Fibroblast of villous mesenchyme (primary cell): ENCODE measurements at places on chromosomes 12 and 14. TPM values are rescaled to one million over a fixed set of nuclear protein-coding genes. Genes with fewer than 3 reads are reported as not detected.

The ZNF219 gene
- 1.7 and 2.6 TPM in 2 replicates for total RNA-seq

The FBXO21 gene
- total RNA-seq = 48.4 and 72.5 TPM in 2 replicates

GRCh38 chr12:132238884-132239283 is 90.5 kb downstream of the GALNT9 start:
- DNase-seq = no peak

DNA sequence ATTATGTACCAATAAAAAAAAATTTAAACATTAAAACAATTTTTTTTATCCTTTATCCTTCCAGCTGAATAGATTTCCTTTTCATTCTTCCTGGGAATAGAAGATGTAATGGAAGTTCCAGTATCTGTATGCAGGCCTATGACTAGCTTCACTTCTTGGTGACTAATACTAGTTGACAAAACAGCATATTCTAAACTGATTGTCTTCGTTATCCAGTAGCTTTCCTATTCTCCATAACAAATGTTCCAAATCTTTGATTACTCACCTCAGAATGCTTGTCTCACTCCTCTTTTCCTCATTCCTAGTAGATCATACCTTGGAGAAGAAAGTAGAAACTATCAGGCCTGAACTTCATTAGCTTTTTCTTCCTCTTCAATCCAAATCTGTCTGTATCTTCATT is 70.7 kb downstream of the PLEKHA5 start:
- no peak for DNase-seq

- DNase-seq = peak; percentile 78
Measured at GRCh38 chr12:6230321-6231110, 30.3 kb downstream of the CD9 start.

DNA sequence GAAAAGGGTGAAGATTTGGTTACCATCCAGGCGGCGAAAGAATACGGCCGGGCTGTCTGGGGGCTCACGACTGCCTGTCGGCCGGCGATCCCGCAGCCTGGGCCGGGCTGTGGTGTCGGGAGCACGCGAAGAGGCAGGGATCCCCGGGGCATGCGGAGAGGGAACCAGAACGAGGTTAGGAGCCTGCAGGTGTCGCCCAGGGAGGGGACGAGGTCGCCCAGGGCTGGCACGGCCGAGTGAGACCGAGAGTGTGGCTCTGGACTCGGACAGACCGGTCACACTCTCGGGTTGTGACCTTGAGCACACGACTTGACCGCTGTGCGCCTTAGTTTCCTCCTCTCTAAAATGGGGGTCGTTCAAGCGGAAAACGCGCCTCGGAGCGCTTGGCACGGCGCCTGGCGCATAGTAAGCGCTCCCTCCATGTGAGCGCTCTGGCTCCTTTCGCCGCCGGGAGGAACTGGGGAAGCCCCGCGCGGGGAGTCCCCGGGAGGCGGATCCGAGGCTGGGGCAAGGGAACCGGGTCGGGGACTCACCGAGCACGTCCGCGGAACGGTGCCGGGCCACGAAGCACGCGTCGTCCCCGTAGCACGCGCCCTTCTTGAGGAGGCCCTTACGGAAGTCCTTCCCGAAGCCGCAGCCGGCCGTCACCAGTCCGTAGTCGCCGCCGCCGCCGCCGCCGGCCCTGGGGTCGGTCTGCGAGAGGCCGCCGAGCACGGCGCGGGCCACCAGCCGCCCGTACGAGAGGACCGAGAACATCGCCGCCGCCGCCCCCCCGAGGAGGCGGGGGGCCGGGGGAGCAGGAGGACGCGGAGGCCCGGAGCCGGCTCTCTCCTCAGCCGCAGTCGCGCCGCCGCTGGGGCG is 612 bp downstream of the PPTC7 start:
- peak; percentile 47 for DNase-seq

The ADAMTS20 gene
- under 0.01 TPM in 2 replicates for total RNA-seq

GRCh38 chr12:24791622-24792021 is 157.3 kb downstream of the BCAT1 start:
- DNase-seq = no peak

The GPR135 gene
- total RNA-seq = 3.9 and 6.5 TPM in 2 replicates

- no peak for DNase-seq
Measured at GRCh38 chr14:38004610-38004879, 203.2 kb upstream of the SSTR1 start.

DNA sequence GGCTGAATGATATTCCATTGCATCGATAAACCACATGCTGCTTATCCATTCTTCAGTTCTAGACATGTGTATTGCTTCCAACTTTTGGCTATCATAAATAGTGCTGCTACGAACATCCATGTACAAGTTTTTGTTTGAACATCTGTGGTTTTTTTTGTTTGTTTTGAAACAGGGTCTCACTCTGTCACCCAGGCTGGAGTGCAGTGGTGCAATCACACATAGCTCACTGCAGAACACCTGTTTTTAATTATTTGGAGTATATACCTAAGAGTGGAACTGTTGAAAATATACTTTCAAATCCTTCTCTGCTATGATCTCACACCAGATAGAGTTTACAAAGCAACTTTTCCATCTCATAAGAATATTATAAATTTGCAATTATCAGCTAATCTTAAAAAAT is 124.2 kb downstream of the TTC7B start:
- peak; percentile 67 for DNase-seq

DNA sequence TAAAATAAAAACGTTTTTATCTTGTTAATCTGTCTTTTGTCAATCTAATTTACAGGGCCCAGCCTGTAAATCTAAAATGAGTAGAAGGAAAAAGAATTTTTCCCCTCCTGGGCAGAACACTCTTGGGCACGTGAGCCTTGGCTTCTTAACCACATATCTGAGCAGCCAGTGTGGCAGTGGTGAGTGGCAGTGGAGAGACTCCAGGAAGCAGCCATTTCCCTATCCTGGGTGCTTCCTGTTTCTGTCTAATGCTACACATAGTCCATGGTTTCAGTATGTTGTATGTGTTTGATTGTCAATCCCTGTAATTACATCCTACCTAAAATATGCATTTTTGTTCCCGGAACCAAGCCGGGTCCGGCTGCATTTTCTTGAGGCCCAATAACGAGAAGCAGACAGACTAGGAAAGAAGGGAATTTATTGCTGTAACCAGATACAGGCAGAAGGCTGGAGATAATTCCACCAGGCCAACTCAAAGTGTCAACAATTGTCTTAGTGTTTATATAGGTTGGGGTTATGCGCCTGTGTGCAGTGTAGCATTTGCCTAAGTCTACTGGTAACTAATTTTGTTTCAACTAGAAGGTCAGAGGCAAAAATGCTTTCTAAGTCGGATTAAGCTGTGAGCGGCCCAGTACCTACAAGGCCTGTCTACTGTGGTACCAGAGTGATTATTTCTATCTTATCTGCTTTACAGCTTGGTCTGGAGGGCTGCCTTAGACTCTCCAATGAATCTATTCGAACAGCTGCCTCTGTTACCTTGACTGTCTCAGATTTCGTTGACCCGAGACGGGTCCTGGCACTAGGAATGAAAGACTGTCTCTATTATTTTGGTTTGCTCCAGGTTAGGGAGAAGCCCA is 82.4 kb upstream of the RESF1 start:
- DNase-seq = peak; percentile 37

DNA sequence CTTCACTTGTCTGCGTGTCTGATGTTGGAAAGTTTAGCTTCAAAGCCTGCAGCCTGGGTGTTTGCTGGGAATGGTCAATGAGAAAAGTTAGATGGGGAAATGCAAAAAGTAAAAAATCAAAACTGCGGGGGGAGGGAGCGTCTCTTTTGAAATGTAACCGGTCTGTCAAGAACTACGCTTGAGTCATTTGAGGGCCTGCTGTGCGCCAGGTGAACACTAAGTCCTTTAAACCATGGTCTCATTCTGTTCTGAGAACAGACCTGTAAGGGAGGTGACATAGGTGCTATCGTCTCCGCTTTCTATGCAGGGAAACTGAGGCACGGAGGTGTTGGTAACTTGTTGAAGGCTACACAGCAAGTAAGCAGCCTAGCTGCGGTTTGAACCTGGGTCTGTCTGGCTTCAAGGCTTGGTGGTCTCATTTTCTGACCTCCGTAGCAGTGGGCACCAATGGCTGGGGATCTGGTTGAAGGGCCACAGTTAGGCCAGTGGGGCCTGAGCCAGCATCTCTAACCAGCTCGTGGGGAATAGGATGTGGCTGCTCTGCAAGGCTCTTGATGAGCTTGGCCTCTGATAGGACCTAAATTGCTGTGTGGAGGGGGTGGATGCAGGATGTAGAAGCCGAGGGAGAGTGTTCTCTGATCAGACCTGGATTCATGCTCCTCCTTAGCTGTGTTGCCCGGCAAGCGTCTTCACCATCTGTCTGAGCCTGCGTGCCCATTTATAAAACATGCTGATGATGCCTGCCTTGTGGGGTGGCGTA is 41.5 kb downstream of the KCTD10 start:
- no peak for DNase-seq

GRCh38 chr14:73477618-73478266 is 13.0 kb upstream of the RIOX1 start:
- no peak for DNase-seq

DNA sequence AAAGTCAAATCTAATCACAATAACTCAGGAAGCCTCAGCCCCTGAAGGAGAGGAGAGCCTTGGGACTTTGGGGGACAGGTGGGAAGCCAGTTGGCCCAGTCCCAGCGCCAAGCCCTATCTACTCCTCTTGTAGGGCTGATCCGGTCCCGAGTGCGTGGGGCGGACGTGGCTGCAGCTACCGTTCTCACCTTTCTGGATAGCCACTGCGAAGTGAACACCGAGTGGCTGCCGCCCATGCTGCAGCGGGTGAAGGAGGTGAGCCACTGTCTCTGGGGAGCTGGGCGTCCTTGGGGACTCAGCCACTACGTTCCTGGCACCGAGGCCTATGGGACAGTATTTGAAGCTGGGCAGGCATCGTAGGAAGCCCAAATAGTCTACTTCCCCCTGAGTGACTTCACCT is 68.4 kb downstream of the GALNT16 start:
- DNase-seq = no peak

- DNase-seq = peak; percentile 70
Measured at GRCh38 chr12:7542813-7543212, 39.2 kb upstream of the CD163 start.

GRCh38 chr14:86625637-86626036 is 1095.7 kb downstream of the FLRT2 start:
- DNase-seq = no peak

GRCh38 chr14:95260537-95261361 is 59.0 kb downstream of the CLMN start:
- DNase-seq = peak; percentile 16

GRCh38 chr12:115267891-115268290 is 583.9 kb upstream of the TBX3 start:
- no peak for DNase-seq

DNA sequence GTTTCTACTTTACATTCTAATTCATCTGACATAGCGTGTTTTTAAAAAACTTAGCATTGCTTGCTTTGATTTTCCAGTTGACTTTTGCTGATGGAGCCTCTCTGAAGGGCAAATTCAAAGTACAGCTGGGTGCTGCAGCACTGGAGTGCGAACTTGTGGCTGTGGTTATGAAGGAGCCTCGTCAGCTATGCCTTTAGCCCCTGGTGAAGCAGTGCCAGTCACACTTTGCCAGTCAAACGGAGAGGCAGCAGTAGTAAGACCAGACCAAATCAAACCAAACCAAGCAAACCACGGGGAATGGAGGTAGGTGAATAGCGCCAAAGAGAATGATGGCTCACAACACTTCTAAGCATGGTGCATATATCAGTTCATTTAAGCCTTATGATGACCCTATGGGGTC is 15.1 kb upstream of the SLC38A2 start:
- no peak for DNase-seq

DNA sequence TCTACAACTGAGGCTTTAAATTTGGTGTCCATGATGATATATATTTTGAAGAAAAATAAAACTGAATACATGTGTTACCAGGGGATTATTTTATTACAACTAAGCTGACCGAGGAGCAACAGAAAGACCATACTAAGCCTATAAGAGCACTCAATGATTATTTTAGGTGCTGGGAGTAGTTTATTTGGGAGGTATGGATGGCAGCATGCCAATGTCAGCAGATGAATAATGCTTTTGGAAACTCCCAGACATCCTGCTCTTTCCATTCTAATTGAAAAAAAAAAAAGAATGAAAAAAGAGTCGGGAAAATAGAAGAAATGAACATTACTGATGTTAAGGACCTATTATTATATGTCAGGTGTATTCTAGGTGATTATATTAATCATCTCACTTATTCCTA is 441.2 kb downstream of the BTG1 start:
- peak; percentile 16 for DNase-seq

The ZC2HC1C gene
- total RNA-seq = 0.64 and 2.2 TPM in 2 replicates

DNA sequence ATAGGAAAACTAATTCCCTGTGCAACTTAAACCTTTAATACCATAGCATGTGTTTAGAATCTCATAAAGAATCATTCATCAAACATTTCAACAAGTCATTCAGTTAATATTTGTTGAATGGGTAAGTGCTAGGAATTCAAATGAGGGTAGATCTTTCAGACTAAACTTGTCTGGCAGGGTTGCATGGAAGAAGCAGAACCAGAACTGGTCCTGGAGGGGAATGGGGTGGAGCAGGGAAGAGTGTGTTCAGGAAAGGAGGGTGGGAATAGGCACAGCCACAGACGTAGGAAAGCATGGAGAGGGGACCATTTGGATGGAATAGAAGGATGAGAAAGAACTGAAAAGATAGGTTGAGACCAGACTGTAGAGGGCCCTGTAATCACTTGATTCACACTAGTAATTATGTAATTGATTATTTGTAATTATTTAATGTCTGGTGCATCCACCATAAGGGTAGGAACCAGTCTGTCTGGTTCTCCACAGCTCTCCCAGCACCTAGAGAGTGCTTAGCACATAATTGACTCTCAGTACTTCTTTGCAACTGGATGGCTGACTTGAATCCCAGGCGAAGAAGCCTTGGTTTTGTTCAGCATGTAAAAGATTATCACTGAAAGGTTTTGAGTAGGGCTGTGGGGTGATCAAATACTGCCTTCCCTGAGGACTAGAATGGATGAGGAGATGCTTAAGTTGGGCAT is 3.0 kb upstream of the MAP3K9 start:
- no peak for DNase-seq
